Omental fat pad (tissue), 4 donors: ENCODE measurements at places on chromosomes 3 and 15. TPM values are rescaled to one million over a fixed set of nuclear protein-coding genes. Genes with fewer than 3 reads are reported as not detected.

- no peak for DNase-seq
Observed at GRCh38 chr15:29342201-29342600, 72.6 kb upstream of the NSMCE3 start.

Gene STX19
- not detected for total RNA-seq

GRCh38 chr3:168828943-168829342, 733.2 kb upstream of the GOLIM4 start:
- no peak for DNase-seq

DNA sequence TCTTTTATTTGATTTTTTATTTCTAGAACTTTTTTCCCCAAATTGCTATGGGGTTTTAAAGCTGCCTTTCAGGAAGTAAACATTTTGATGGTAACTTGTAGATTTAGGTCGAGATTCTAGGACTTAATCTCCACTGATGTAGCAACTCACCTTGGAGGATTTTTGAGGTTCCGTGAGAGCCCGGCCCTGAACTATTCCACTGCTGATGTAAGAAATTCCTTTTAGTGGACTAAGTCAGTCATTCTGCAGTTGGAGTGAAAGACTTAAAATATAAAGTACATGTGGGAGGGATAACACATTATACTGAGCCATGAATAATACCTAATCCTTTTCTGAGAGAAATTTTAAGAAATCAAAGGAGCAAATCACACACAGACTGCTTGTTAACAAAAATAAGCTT, 12.6 kb upstream of the LRRC34 start:
- no peak for DNase-seq

DNA sequence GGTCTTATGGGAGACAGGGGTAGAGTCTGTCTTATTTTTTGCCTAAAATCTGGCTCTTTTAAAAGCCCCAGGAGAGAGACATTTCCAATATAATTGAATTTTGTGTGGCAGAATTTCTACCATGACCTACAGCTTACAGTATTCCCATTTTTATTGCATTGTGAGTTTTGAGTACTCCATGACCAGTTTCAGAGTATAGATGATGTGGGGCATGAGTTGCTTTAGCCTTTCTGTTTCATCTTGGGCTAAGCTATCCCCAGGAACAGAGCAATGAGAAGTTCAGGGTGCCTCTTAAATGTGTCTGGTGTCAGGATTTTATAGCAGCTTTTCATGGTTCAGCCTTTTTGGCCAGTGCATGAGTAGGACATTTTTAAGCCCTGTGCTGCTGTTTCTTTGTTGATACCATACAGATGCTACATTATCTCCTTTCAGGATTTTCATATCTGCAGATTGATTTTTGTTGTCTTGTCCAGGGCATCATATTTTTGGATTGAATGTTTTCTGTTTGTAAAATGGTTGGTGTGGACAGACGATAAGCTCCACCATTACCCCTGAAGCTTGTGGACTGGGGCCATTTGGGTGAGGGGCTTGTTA, 3.5 kb downstream of the ABHD2 start:
- no peak for DNase-seq

- DNase-seq: no peak
Observed at GRCh38 chr3:95438274-95438673, 1375.4 kb downstream of the NSUN3 start.
